Stimulated activated CD8-positive, alpha-beta memory T cell treated with anti-CD3 and anti-CD28 coated beads, Interleukin-2, amount 100 ng/mL, for 1 hour (primary cell): ENCODE measurements at places on chromosomes 2 and 18.

- no peak for DNase-seq
Observed at GRCh38 chr2:9278439-9278838, 71.8 kb downstream of the ASAP2 start.

- no peak for DNase-seq
Observed at GRCh38 chr2:45180779-45181178, 171.5 kb upstream of the SIX2 start.

DNA sequence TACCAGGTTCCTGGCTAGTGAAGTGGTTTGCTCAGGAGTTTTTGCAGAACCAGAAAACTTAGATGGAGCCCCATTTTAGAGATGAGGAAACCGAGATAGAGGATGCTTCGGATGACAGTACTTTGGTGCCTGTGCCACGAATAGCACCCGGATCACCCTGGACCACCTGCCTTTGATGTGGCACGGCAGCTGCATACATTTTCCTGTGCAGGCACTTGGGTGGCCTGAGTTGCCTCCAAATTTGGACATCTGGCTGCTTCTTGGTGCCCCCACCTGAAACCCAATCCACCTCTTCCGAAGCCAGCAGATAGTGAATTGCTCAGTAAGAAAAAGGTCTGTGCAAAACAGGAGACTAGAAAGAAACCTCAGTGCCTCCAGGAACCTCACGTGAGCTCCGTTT lies 140.6 kb upstream of the ID2 start:
- DNase-seq = no peak

DNA sequence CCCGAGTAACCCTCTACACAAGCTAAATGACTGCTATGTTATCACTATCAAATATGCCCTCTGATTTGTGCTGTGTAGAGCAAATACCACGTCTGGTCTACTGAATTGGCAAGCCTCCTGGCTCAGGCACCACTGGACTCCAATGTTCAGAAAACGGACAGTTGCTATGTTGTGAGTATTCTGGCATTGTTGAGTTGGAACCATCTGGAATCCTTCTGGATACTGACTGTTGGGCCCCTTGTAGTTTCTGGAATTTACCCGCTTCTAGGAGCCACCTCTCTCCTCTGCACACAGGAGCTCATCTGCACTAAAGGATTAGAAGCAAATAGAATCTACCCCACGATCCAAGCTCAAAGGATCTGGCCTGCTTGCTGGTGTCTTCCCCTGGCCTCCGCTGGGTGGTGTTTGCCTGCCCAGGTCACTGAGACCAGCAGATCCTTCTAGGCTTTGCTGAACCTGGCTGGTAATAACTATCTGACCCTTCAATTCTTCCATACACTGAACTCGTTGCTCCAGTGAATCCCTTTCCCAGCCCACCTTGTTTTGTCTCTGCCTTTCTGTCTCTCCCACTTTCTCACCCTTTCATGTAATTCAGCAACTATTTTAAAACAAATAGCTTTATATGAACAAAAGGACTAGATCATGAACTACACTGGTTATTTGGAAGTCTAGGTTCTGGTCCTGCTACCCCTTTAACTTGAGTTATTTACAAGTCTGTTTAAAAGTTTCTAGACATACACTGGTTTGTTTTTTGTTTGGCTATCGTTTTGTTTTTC lies 2.1 kb upstream of the HAAO start:
- DNase-seq = no peak

DNA sequence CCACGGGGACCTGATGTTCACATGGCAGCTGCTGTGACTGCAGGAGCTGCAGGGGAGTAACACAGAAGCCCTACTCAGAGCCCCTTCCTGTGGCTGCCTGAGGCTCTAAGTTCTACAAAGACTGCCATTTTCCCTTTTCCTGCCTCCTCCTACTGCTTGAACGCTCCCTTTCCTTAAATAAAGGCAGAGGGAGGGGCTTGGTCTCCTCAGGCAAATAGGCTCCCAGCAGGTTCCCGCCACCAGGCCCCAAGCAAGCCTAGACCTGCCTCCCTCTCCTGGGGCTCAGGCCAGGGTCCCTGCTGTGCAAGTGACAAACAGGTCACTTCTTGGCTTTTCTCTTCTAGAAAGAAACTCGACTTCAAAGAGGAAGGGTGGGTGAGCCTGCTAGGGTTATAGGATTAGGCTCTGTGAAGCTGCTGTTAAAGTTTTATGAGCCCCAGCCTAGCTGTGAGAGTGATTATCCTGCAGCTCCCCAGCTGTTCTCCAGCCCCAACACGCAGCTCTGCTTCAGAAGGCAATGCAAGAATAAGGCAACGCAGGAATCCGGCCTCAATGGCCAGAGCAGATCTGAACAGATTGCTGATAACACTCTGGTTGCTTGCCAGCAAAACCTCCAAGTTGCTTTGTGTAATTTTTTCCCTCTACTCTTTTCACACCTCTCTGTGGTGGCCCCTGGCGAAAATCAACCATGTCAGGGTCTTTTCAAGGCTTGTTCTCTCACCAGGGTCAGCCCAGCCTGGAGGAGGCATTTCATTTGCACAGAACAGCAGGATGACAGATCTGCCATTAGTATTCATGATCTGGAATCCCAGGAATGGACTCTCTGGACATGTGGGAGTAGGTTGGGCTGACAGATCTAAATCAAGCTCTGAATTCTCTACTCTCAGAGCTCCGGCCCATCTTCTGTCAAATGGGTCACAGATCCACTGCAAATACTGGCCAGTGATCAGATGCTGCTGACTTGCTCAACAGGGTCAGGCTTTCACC lies 71.3 kb downstream of the MRO start:
- DNase-seq = no peak
